ENCODE measurements at places on chromosomes 13 and 19.

DNA sequence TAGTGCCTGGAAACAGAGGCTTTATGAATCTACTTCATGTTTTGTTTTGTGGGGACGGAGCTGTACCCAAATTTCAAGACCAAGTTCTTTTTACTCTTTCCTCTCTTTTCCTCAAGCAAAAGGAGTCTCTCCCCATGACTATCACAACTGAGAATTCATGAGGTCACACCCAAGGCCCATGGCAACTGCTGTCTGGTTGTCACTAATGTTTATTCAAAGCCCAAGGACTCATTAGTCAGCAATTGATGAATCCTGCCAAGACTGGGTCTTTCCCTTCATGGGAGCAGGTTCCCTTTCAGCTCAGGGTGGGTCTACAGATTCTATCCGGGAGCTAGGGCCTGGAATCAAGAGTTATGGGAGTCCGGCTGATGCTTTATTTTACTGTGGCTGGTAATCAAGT, 441.5 kb upstream of the PCDH20 start:
- no peak for DNase-seq

GRCh38 chr19:21568816-21569493, 63.6 kb downstream of the ZNF429 start:
- peak; percentile 71 for DNase-seq

DNA sequence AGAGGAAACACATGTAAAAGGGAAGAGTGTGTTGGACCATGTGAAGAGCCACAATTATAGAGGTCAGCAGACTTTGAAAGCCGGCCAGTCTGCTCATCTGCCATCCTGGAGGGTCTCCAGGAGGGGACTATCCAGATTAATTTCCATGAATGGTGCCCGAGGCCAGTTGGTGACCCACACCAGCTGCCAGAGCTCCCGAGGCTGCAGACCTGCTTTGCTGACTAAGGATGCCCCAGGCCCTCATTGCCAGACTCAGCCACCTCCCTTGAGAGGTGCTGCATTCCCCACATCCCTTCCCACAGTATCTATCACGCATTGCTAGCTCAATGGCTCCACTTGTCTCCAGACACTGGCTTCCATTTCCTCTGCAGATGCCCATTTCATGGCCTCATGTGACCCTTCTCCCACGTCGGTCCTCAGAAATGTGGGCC, 110.3 kb downstream of the NALCN start:
- no peak for DNase-seq

DNA sequence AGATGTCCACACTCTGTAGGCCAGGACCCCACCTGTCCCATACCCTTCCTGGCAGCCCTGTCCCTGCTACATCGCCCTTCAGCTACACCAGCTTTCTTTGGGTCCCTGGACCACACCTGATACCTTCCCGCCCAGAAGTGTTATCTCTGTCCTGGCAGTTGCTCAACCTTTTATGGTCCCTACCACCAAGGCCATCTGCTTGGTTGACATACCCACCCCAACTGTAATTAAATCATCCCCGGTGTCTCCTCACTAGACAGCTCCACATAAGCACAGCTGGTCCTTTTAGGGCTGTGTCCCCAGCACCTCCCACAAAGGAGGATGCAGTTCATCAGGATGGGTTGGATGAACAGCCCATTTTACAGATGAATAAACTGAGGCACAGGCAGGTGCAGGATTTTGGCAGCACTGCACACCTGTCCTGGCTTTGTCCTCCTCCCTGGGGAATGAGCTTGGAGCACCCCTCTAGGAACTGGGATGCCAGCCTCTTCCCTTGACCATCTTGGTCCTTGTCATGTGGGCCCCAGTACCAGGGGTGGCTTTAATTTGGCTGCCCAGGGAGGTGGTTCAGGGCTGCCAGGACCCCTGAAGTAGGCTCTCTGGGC, 12.9 kb downstream of the NACC1 start:
- DNase-seq: no peak

DNA sequence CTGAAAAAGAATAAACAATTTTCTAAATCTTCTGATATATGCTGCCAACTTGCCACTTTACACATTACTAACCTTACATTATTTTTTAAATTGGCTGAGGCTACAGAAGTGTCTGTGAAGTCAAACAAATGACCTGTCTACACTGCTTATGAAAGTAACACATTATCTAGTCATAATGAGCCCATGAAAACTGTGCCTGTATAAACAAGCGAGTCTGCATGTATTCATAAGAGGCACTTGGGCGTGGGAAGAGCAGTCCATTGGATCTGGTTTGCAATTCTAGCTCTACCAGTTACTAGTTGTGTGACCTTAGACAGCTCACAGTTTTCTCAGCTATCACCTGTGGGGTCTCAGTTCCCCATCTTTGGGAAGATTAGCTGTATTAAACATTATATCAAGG, 3.1 kb downstream of the VPS36 start:
- no peak for DNase-seq

DNA sequence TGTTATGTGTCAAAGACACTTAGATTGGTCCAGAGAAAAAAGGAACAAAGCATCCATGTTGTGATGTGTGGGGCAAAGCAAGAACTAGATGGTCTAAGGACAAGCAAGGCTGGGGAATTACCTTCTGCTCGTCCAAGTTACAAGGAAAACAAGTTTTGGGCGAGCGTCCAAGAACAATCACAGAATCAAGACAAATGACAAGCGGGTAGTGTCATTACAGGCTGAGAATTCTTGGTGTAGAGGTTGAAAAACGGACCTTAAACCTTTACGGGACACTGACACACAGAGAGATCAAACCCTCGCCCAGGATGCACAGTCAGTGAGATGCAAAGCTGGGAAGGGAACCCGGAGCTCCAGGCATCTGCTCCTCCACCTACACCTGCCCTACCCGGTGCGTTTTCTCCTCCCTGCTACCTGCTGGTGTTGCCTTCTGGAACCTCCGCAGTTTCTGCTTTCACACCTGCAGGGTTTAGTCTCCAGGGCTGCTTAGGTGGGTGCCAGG, 515 bp upstream of the ZNF324B start:
- no peak for DNase-seq

DNA sequence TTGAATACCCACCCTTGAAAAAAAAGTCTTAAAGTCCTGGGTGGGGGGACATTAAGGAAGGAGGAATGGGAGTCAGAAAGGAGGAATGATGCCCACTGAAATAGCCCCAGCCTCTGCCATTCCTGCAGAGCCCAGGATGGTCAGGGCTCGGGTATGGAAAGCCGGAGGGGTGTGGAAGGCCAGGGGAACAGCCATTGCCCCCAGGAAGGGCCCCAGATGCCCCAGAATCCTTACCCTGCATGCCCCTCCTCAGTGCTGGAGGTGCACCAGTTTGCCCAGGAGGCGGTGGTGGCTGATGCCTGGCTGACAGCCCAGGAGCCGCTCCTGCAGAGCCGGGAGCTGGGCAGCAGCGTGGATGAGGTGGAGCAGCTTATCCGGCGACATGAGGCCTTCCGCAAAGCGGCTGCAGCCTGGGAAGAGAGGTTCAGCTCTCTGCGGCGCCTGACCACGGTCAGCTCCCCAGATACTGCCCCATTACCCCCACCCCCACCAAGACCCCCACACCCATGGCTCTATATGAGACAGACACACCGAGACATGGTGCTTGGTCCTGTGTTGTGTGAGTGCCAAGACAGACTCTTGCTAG, 10.7 kb upstream of the SHKBP1 start:
- no peak for DNase-seq

DNA sequence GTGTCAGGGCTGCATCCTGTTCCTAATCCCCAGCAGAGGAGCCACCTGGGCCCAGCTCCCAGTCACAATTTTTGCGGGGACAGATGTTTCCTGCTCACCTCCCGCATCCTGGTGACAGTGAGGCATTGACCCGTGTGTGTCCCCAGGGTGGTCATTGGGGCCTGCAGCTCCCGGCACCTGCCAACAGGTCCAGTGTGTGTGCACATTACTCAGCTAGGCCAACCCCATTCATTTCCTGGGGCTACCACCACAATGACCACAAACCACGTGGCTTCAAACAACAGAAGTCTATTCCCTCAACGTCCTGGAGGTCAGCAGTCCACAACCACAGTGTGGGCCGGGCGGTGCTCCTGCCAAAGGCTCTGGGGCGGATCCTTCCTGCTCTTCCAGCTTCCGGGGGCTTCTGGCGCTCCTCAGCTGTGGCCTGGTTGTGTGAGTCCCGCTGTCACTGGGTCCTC, 11.9 kb upstream of the F2RL3 start:
- no peak for DNase-seq

- DNase-seq: peak; percentile 92
These were observed 7.1 kb downstream of the RFX2 start for GRCh38 chr19:6103217-6103644.

- no peak for DNase-seq
These were observed 549.3 kb downstream of the LIG4 start for GRCh38 chr13:107665926-107666458.

- no peak for DNase-seq
These were observed 5.2 kb downstream of the AKT2 start for GRCh38 chr19:40279761-40280607.

DNA sequence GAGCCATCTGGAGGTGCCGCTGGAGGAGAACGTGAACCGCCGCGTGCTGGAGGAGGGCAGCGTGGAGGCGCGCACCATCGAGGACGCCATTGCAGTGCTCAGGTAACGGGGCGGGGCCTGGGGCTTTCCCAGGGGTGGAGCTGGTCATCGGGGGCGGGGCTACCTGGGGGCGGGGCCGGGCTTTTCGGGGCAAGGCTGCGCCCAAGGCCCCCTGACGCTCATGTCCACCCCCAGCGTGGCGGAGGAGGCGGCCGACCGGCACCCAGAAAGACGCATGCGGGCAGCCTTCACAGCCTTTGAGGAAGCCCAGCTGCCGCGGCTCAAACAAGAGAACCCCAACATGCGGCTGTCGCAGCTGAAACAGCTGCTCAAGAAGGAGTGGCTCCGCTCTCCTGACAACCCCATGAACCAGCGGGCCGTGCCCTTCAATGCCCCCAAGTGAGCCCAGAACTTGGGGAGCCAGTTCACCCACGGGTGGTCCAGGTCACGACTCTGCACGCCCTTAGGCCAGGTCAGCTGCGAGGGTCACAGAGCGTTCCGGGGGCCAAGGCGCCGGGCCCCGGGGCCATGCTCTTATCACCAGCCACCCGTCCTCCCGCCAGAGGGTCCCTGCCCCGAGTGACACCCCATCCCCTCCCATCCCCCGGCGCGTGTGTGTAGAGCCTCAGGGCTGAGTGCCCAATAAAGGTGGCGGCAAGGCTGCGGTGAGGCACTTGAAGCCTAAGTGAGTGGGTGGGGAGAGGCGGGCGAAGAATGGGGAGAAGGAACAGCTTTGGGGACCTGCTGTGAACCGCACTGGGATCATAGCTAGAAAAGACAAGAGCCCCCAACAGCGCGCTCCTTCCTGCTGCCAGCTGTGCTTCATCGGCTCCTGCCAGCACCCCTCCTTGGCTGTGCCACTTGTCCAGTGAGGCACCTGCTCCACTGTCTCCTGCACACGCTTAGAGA, 10.7 kb downstream of the CCDC124 start:
- DNase-seq: no peak

DNA sequence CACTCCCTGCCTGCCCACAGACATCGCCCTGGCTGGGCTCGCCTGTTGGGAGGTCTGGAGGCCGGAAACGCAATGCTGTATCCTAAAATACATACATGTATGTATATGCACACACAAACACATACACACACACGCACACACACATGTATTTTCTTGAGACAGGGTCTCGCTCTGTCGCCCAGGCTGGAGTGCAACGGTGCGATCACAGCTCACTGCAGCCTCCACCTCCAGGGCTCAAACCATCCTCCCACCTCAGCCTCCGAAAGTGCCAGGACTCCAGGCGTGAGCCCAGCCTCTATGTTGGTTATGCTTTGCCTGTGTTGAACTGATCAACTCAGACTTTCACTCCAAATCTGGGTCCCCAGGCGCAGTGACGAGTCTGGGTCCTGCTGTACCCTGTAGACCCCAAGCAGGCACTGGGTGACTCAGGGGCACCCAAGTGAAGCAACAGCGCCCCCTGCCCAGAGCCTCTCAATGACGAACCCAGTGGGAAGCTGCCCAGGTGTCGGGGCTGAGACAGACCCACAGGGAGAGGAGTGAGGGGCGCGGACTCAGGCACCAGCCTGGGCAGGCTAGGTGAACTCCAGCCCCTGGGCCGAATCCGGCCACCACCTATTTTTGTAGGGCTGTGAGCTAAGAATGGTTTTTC, 27.4 kb upstream of the CACTIN start:
- DNase-seq: no peak

- no peak for DNase-seq
These were observed 23.1 kb upstream of the ZNF729 start for GRCh38 chr19:22263121-22263520.

- DNase-seq: no peak
These were observed 19.8 kb downstream of the KANK2 start for GRCh38 chr19:11177592-11177991.

- no peak for DNase-seq
These were observed 18.8 kb upstream of the MED4 start for GRCh38 chr13:48113756-48114130.

- no peak for DNase-seq
These were observed 1.9 kb downstream of the ISOC2 start for GRCh38 chr19:55459551-55459949.

GRCh38 chr19:2795827-2796658, 10.7 kb downstream of the THOP1 start:
- DNase-seq: no peak

GRCh38 chr13:91816263-91816807, 417.9 kb downstream of the GPC5 start:
- DNase-seq: no peak

DNA sequence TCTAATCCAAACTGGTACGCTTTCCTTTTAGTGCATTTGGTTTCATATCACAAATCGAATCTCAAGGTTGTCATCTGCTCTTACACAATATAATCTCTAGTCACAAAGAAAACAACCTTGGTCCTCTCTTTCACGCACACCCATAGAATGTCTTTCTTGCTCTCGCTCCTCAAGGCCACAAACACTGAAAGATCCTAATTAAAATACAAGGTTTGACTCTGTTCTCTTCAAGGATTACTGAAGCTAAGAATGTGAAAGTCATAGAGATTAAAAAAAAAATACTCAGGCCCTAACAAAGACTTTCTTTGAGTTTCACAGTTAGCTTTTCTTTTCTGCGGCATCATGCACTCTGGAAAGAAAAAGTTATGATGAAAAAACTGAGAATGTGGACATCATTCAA, 891.5 kb downstream of the EFNB2 start:
- no peak for DNase-seq
